CD4-positive, alpha-beta memory T cell (primary cell): ENCODE measurements at places on chromosomes 5 and 9. TPM values are rescaled to one million over a fixed set of nuclear protein-coding genes. Genes with fewer than 3 reads are reported as not detected.

NXNL2 gene
- total RNA-seq = not detected

FGF1 gene
- not detected for total RNA-seq

CAMK2A gene
- total RNA-seq = not detected

GFI1B gene
- total RNA-seq = not detected

CCDC192 gene
- not detected for total RNA-seq

KIAA1958 gene
- 5.1 TPM for total RNA-seq

FBXW2 gene
- 73.7 TPM for total RNA-seq
